ENCODE measurements at places on chromosomes 16 and 17. TPM values are rescaled to one million over a fixed set of nuclear protein-coding genes. Genes with fewer than 3 reads are reported as not detected.
A peak's percentile ranks its signal among the peaks of the same experiment; 100 is the strongest.

DNA sequence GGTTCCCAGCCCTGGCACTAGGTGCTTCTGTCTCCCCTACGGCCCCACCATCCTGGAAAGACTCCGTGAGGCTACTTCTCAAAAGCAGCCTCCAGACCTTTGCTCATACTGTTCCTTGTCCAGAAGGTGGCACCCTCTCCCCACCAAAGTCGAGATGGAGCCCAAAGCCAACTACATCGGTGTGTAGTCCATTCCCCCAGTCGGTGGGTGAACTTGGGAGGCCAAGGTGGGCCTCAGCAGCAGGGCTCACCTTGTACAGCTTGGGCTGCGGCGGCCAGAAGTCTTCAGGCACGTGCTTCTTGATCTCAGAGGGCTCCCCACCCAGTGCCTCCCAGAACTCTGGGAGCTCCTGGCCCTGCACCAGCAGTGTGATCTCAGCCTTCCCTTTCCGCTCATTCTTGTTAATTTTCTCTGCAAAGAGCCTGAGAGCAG lies 10.2 kb downstream of the FLII start:
- no peak overlapping the region for H3K27ac ChIP-seq
- H3K27me3 ChIP-seq = no peaks in the 10 kb centered on the region
- peak; percentile 38 for DNase-seq
- no peak overlapping the region for H3K4me3 ChIP-seq
- peaks cover 33% of the 10 kb centered on the region for H3K36me3 ChIP-seq
- H3K4me1 ChIP-seq = peaks cover 7% of the 10 kb centered on the region

The CX3CL1 gene
- 12.1 TPM for total RNA-seq

The TRPV2 gene
- 0.50 TPM for total RNA-seq

The RNU2-1 gene
- total RNA-seq = 4,186 TPM

The LGALS9B gene
- not detected for total RNA-seq

DNA sequence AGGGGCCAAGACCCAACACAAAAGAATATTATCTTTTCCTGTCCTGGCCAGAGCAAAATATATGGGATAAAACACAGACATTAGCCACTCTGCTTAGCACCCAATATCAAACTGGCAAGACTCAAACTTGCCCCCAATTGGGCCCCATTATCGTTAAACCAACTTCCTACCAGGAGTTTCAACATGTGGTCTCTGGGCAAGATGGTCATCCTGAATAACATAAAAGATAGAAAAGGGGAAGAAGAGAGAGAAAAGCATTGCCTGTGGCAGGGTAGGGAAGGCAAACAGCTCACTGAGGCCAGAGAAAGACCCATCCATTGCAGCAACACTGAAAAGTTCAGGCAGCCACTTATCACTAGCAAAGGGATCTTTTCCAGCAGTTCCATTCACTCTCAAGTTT lies 502.1 kb downstream of the KIF2B start:
- no peaks in the 10 kb centered on the region for H3K27me3 ChIP-seq
- no peak overlapping the region for H3K27ac ChIP-seq
- DNase-seq = no peak
- H3K36me3 ChIP-seq = no peaks in the 10 kb centered on the region
- H3K4me1 ChIP-seq = no peaks in the 10 kb centered on the region
- H3K4me3 ChIP-seq = no peak overlapping the region

DNA sequence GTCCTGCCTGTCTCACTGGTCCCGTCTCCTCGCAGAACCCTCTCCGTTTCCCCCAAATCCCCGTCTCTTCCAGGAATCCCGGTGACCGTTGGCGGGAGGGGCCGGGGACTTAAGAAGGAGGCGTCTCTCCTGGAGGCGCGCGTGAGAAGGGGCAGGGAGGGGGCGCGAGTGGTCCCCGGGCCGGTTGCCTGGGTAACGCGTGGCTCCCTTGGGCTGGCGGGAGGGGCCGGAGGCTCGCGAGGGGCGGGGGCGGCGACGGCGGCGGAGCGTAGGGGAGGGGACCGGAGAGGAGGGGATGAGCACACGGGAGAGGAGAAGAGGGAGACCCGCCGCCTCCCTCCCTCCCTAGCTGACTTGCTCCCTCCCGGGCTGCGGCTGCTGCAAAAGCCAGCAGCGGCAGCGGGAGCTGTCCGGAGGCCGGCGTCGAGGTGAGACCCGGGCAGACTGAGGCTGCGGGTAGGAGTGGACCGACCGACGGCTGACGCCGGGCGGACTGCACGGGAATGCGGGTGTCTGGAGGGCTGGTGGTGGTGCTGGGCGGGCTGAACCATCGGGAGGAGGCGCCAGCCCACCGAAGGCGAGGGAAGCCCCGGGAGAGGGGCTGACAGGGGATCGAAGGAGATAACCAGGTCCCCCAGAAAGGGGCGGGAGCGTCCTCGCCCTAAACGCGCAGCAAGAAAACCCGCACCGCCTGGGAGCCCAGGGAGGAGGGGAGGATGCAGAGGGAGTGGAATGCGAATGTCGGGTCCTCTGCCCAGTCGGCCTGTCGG lies at the start of gene PRRT2:
PRRT2 (plus strand) TSS at position 298 of the 770 bp plus-strand sequence. CDS start 862 bp downstream, outside the sequence.
- H3K4me1 ChIP-seq = peaks cover 37% of the 10 kb centered on the region
- no peaks in the 10 kb centered on the region for H3K36me3 ChIP-seq
- peak within 1 kb of the TSS; percentile 59 for H3K4me3 ChIP-seq
- H3K27ac ChIP-seq = peak within 1 kb of the TSS; percentile 64

GRCh38 chr17:73874008-73874720 lies 229.9 kb upstream of the SDK2 start:
- no peak overlapping the region for H3K4me3 ChIP-seq
- H3K27ac ChIP-seq = no peak overlapping the region
- H3K4me1 ChIP-seq = no peaks in the 10 kb centered on the region
- no peak for DNase-seq
- no peaks in the 10 kb centered on the region for H3K27me3 ChIP-seq
- no peaks in the 10 kb centered on the region for H3K36me3 ChIP-seq

DNA sequence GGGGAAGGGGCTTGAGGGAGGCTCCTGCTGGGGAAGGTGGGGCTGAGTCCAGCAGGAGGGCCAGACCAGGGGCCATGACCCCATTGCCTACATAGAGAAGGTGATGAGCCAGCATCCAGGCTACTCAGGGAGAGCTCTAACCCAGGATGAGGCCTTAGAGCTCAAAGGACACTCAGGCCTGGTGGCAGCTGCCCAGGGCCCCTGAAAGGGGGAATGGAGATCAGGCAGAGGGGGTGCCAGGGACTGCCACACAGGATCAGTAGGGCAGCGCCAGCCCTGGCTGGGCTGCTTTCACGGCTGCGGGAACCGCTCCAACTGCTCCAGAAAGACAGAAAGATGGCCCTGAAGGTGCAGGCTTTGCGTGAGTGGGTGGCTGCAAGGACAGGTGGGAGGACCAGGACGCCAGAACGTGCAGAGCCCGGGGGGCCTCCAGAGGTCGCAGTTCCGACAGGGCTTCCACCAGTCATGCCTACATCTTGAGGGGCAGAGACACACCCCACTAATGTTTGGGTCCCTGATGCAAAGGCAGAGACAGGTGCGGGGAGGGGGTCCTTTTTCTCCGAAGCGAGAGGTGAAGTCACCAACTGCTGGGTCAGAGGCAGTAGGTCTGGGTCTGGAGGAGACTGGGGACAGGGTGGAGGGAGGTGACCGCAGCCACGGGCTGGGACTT lies 882 bp upstream of the ATP6V0C start:
- peak overlapping the region; percentile 55 for H3K4me3 ChIP-seq
- no peak for DNase-seq
- no peak overlapping the region for H3K27ac ChIP-seq
- H3K27me3 ChIP-seq = no peaks in the 10 kb centered on the region
- no peaks in the 10 kb centered on the region for H3K36me3 ChIP-seq
- peaks cover 39% of the 10 kb centered on the region for H3K4me1 ChIP-seq

The PDILT gene
- total RNA-seq = not detected

- no peaks in the 10 kb centered on the region for H3K4me1 ChIP-seq
- H3K27me3 ChIP-seq = no peaks in the 10 kb centered on the region
- no peak for DNase-seq
- no peak overlapping the region for H3K4me3 ChIP-seq
- H3K36me3 ChIP-seq = no peaks in the 10 kb centered on the region
Observed at GRCh38 chr17:36088670-36089338, 1.1 kb downstream of the CCL3 start.

DNA sequence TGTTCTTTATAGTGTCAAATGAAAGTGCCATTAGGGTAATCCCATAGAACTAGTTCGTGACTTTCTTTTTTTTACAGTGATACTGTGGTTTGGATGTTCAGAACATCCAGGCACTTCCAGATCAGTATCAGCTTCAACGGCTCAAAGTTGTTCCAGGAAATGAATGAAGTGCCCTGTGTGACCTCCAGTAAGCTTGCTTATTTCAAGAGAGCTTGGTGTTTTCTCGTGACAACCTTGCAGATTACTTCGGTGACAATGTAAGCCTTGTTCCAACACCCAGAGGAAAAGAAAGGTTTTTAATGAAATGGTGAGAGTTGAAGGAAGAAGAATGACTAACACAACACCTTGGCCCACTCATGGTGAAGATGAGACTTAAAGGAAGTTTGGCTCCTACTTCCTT lies 16.0 kb upstream of the KCNJ16 start:
- H3K27me3 ChIP-seq = no peaks in the 10 kb centered on the region
- H3K4me1 ChIP-seq = no peaks in the 10 kb centered on the region
- H3K27ac ChIP-seq = no peak overlapping the region
- no peak for DNase-seq

GRCh38 chr17:48472411-48473281 lies 42.6 kb upstream of the SKAP1 start:
- H3K27me3 ChIP-seq = no peaks in the 10 kb centered on the region
- H3K4me3 ChIP-seq = no peak overlapping the region
- no peaks in the 10 kb centered on the region for H3K36me3 ChIP-seq
- peak; percentile 92 for DNase-seq
- H3K27ac ChIP-seq = peak overlapping the region; percentile 70

- DNase-seq = no peak
- peaks cover 17% of the 10 kb centered on the region for H3K4me1 ChIP-seq
Observed at GRCh38 chr17:31535581-31535981, 144.1 kb downstream of the RAB11FIP4 start.

The RDM1 gene
- not detected for total RNA-seq

DNA sequence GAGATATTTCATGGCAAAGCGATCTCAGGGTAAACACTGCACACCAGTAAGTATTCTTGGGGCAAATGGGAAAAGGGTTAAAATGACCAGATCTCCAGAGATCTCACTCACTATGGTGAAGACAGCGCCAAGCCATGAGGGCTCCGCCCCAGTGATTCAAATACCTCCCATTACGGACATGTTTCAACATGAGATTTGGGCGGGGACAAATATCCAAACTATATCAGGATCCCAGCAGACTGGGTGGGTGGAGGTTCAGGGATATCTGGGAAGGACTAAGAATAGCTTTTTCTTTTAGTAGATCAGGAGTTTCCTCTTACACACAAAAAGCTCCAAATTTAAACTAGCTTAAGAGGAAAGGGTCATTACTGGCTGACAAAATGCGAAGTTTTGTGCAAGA lies 181.7 kb downstream of the WWOX start:
- peaks cover 8% of the 10 kb centered on the region for H3K27me3 ChIP-seq
- H3K4me1 ChIP-seq = no peaks in the 10 kb centered on the region
- no peak overlapping the region for H3K27ac ChIP-seq
- H3K4me3 ChIP-seq = no peak overlapping the region
- H3K36me3 ChIP-seq = no peaks in the 10 kb centered on the region

DNA sequence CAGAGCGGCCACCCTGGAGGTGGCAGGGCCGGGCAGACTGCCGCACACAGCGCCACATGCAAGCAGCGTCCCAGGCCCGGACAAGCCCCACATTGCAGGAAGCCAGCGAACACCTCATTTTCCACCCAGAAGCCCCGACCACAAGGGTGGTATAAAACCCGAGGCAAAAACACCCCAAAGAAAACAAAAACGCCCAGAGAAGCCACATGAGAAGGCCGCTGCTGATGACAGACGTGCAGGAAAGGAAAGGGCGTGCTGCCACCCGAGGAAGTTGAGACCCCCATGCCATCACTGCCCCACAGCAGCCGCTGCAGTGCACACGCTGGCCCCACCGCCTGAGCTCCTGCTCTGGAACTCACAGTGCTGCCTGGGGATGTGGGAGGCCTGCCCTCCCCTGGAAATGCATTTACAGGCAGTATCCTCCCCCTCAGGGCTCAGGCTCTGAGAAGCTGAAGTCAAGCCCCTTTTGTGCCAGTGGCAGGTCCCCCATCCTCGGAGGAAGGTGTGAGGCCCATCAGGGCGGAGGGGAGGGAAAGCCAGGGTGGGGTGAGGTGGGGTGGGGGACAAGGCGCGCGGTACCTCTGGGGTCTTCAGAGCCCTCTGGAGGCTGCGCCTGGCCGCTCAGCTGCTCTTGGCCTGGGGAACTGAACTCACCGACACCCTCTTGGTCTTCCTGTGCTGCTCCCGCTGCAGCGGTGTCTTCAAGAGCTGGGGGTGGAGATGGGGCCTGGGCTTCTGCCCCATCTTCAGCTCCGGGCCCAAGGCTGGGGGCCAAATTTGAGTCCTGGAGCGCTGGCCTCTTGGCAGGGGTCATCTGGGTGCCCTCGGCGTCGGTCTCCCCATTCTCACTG lies 62.0 kb downstream of the IL21R start:
- no peak for DNase-seq
- no peaks in the 10 kb centered on the region for H3K27me3 ChIP-seq
- no peak overlapping the region for H3K27ac ChIP-seq
- H3K36me3 ChIP-seq = peaks cover 27% of the 10 kb centered on the region
- H3K4me1 ChIP-seq = peaks cover 9% of the 10 kb centered on the region

- peaks cover 15% of the 10 kb centered on the region for H3K4me1 ChIP-seq
- no peaks in the 10 kb centered on the region for H3K36me3 ChIP-seq
- peaks cover 4% of the 10 kb centered on the region for H3K27me3 ChIP-seq
- no peak for DNase-seq
Observed at GRCh38 chr17:48176471-48176855, 68.9 kb downstream of the SNX11 start.

GRCh38 chr17:81859906-81860755 lies at the start of gene P4HB:
P4HB (minus strand) TSS chr17:81860535; CDS start chr17:81860471, 64 bp downstream.
- H3K27me3 ChIP-seq = no peaks in the 10 kb centered on the region
- no peak for DNase-seq
- H3K36me3 ChIP-seq = peaks cover 13% of the 10 kb centered on the region
- peaks cover 30% of the 10 kb centered on the region for H3K4me1 ChIP-seq

DNA sequence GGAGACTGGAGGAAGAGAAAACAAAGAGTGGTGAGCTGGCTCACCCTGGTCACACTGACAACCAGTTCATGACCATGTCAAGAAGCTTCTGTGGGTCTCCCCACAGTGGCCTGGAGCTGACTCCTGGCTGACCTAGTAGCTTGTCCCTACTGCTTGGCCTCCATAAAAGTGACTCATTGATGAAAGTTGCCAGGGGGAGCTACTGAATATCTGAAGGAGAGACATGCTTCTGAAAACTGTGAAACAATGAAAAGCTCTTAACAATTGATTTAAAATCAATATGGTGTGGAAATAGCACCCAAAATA lies 22.0 kb downstream of the SMPD3 start:
- peaks cover 16% of the 10 kb centered on the region for H3K27me3 ChIP-seq
- no peak for DNase-seq
- no peaks in the 10 kb centered on the region for H3K36me3 ChIP-seq
- no peaks in the 10 kb centered on the region for H3K4me1 ChIP-seq
- no peak overlapping the region for H3K4me3 ChIP-seq

DNA sequence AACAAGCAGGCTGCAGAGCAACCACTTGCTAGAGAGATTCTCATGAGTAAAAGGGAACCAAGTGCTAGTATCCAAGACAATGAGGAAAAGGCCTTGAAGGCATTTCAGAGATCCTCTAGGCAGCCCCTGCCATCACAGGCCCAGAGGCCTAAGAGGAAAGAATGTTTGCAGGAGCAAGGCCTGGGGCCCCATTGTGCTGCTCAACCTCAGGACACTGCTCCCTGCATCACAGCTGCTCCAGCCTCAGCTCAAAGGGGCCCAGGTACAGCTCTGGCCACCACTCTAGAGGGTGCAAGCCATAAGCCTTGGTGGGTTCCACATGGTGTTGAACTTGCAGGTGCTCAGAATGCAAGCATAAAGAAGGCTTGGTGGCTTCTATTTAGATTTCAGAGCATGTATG lies 243.0 kb upstream of the RPL38 start:
- no peak overlapping the region for H3K4me3 ChIP-seq
- DNase-seq = no peak
- no peaks in the 10 kb centered on the region for H3K27me3 ChIP-seq
- H3K4me1 ChIP-seq = no peaks in the 10 kb centered on the region

The KIF19 gene
- total RNA-seq = not detected
